ENCODE measurements at places on chromosomes 7 and 10. TPM values are rescaled to one million over a fixed set of nuclear protein-coding genes. Genes with fewer than 3 reads are reported as not detected.

Gene POM121L12
- total RNA-seq, result not detected

- H3K27me3 ChIP-seq, result no peaks in the 10 kb centered on the region
- peaks cover 1% of the 10 kb centered on the region for H3K4me1 ChIP-seq
- no peak for DNase-seq
- no peaks in the 10 kb centered on the region for H3K36me3 ChIP-seq
- H3K4me3 ChIP-seq, result no peak overlapping the region
Observed at GRCh38 chr10:107657851-107658250, 493.3 kb upstream of the SORCS1 start.

- no peaks in the 10 kb centered on the region for H3K27me3 ChIP-seq
- H3K36me3 ChIP-seq, result peaks cover 39% of the 10 kb centered on the region
- peaks cover 30% of the 10 kb centered on the region for H3K4me1 ChIP-seq
- no peak for DNase-seq
- H3K27ac ChIP-seq, result no peak overlapping the region
- no peak overlapping the region for H3K4me3 ChIP-seq
Observed at GRCh38 chr7:48101968-48102367, 12.9 kb downstream of the UPP1 start.

DNA sequence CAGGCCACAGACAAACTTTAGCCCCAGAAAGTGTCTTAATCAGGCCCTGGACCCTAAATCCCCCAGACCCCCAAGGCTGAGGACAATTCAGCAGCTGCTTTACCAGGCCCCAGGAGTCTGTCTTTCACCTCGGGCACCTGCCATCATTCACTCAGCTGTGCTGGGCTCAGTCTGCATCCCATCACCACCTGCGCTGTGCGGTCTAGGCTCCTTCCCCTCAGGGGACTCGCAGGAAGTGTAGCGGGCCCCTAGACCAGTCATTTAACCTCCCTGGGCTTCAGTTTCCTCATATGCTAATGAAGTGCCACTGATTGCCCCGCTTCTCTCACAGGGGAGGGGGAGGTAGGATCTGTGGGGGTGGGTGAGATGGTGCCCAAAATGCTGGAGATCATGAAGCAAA is 76.4 kb upstream of the ZMIZ1 start:
- H3K4me3 ChIP-seq, result peak overlapping the region; percentile 19
- peak; percentile 44 for DNase-seq
- H3K36me3 ChIP-seq, result no peaks in the 10 kb centered on the region
- H3K27ac ChIP-seq, result peak overlapping the region; percentile 63
- H3K27me3 ChIP-seq, result no peaks in the 10 kb centered on the region
- peaks cover 4% of the 10 kb centered on the region for H3K4me1 ChIP-seq

Gene ITPRID1
- total RNA-seq, result not detected

DNA sequence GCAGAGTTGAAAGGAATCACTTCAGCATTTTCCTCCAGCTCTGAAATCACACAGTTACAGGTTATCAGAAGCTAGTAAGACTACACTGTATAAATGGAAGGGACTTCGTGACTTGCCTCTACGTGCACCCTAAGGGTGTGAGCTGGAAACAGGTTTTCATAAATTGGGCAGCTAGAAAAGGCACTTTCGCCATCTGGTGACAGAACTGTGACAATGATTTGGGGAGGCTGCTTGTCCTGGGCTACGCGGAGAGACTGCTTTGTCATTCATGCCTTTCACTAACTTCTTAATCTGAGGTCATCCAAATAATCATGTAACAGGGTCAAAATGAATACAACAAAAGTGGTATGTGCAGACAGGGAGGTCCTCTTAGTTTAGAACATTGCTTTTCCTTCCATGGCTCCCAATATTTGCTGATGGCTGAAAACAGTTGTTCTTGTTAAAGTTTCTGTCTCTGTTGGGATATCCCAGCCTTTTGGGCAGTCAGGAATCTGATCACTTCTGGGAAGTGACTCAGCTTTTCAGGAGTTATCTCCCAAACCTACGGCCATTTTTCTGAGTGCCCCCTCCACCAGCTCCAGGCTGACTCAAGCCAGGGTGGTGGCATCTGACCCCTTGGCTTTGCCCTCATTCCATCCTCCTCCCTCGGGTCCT is 17.8 kb downstream of the VWC2 start:
- no peak overlapping the region for H3K4me3 ChIP-seq
- DNase-seq, result no peak
- H3K36me3 ChIP-seq, result no peaks in the 10 kb centered on the region
- peaks cover 2% of the 10 kb centered on the region for H3K27me3 ChIP-seq

DNA sequence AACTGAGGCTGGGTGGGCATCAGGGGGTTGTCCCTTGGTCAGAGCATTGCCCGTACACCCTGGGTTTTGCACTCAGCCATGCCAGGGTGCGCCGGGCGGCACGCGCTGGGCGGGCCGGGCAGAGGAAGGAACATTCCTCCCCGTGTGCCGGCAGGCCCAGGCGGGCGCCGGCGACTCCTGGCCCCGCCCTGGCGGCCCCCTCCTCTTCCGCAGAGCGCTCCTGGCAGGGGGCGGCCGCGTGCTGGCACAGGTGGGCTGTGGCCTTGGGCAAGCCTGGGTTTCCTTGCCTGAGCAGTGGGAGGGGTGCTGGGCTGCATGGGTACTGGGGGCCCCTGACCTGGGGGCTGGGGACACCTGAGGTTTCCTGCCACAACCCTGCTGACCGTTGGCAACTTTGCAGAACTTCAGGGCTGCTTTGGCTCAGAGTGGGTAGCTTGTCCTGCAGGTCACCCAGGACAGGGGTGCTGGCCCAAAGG is 3.9 kb downstream of the LFNG start:
- DNase-seq, result no peak
- no peaks in the 10 kb centered on the region for H3K27me3 ChIP-seq
- peaks cover 25% of the 10 kb centered on the region for H3K36me3 ChIP-seq
- H3K27ac ChIP-seq, result peak overlapping the region; percentile 94
- peaks cover 22% of the 10 kb centered on the region for H3K4me1 ChIP-seq

Gene ZNF277
- 21.6 TPM for total RNA-seq

Gene PNLIPRP1
- not detected for total RNA-seq

- H3K27me3 ChIP-seq, result peaks cover 3% of the 10 kb centered on the region
- DNase-seq, result peak; percentile 81
- H3K4me1 ChIP-seq, result peaks cover 16% of the 10 kb centered on the region
- H3K36me3 ChIP-seq, result peaks cover 1% of the 10 kb centered on the region
- peak overlapping the region; percentile 37 for H3K4me3 ChIP-seq
Observed at GRCh38 chr7:73734619-73735527, 3.7 kb downstream of the ABHD11 start.

Gene ABCC2
- total RNA-seq, result 2.5 TPM

DNA sequence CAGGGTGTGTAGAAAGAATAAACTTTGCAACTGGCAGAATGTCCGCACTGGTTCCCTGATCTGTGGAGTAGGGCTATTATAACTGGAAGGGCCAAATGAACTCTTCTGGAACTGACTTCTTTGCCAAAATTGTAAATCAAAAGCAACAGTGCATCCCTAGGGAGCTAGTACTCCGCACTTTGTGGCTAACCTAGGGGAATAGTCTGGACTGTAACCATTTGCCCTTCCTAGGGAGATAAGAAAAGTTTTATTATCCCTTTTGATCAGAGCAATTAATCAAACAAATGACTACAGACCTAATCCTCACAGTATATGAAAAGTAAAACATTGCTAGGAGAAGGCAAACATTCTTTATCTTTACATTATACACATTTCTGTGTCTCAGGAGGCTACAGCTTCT is 45.5 kb upstream of the STEAP1B start:
- no peaks in the 10 kb centered on the region for H3K36me3 ChIP-seq
- no peak overlapping the region for H3K27ac ChIP-seq
- peaks cover 11% of the 10 kb centered on the region for H3K4me1 ChIP-seq

GRCh38 chr10:109698882-109699664 is 224.2 kb downstream of the XPNPEP1 start:
- H3K27me3 ChIP-seq, result no peaks in the 10 kb centered on the region
- H3K27ac ChIP-seq, result no peak overlapping the region
- no peaks in the 10 kb centered on the region for H3K36me3 ChIP-seq
- H3K4me3 ChIP-seq, result no peak overlapping the region
- H3K4me1 ChIP-seq, result no peaks in the 10 kb centered on the region

DNA sequence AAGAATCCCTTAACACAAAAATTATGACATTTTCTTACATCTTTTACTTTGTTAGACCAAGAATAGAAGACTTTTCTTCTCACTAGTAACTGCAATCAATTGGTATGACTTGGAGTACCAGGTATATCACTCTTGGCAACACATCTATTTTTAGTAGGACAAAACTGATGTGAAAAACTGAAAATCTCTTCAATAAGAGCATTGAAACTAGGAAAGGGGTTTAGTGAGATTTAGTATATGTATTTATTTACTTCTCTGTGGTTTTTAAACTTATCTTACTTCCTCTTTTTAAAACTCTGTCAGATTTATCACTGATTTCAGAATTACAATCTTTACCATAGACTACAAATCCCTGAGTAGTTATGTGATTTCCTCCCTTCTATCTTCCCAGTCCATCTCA is 366.2 kb downstream of the PCDH15 start:
- H3K27me3 ChIP-seq, result no peaks in the 10 kb centered on the region
- no peak for DNase-seq
- H3K4me1 ChIP-seq, result no peaks in the 10 kb centered on the region
- no peak overlapping the region for H3K27ac ChIP-seq

Gene MSMB
- not detected for total RNA-seq

- H3K27me3 ChIP-seq, result peaks cover 28% of the 10 kb centered on the region
- H3K4me1 ChIP-seq, result peaks cover 7% of the 10 kb centered on the region
- no peaks in the 10 kb centered on the region for H3K36me3 ChIP-seq
- DNase-seq, result no peak
- no peak overlapping the region for H3K27ac ChIP-seq
- no peak overlapping the region for H3K4me3 ChIP-seq
Observed at GRCh38 chr7:116601426-116601825, 70.6 kb upstream of the MET start.

Gene FAM20C
- total RNA-seq, result 2.6 TPM

DNA sequence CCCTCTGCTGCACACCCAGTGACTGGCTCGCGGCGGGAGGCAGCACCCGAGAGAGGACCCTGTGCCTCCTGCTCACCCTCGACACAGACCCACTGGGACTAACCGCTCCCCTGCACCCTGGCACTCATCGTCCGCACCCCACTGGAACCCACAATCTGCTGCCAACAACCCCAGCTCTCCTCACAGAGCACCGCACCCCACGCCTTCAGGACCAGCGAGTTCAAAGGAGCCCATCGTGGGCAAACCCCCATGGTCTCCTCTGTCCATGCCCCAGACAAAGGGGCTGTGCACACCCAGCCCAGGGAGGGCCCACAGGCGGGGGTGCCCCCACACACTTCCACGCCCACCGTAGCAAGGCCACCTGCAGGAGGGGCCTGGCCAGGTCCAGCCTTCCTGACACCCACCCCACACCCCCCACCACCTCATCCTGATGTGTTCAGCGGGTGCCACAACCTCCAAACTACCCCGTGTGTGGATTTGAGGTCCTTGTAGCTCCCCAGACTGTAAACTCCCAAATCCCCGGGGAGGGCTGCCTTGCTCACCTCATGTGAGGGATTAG is 14.0 kb downstream of the RASGEF1A start:
- no peak overlapping the region for H3K4me3 ChIP-seq
- H3K27ac ChIP-seq, result no peak overlapping the region
- no peaks in the 10 kb centered on the region for H3K36me3 ChIP-seq
- no peak for DNase-seq
- peaks cover 4% of the 10 kb centered on the region for H3K27me3 ChIP-seq
- H3K4me1 ChIP-seq, result peaks cover 10% of the 10 kb centered on the region

Gene CARD11
- 140 TPM for total RNA-seq

DNA sequence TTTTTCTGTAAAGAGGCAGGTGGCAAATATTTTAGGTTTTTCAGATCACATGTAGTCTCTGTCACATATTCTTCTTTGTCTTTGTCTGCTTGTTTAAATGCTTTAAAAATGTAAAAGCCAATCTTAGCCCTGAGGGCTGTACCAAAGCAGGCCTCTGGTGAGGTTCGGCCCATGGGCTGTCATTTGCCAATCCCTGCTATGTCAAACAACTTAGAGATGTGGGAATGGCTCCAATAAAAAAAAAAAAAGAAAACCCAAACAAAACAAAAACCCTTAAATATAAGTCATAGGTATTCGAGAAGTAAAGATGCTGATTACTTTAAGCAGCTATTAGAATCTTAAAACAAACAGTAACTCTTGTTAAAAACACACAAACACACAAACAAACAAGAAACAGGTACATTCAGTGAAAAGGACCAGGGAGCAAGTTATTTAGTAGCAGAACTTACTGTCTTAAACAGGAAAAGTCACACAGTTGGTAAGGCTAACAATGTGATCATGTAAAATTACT is 61.4 kb upstream of the NAMPT start:
- DNase-seq, result no peak
- H3K36me3 ChIP-seq, result peaks cover 30% of the 10 kb centered on the region
- no peak overlapping the region for H3K4me3 ChIP-seq
- peaks cover 30% of the 10 kb centered on the region for H3K4me1 ChIP-seq

DNA sequence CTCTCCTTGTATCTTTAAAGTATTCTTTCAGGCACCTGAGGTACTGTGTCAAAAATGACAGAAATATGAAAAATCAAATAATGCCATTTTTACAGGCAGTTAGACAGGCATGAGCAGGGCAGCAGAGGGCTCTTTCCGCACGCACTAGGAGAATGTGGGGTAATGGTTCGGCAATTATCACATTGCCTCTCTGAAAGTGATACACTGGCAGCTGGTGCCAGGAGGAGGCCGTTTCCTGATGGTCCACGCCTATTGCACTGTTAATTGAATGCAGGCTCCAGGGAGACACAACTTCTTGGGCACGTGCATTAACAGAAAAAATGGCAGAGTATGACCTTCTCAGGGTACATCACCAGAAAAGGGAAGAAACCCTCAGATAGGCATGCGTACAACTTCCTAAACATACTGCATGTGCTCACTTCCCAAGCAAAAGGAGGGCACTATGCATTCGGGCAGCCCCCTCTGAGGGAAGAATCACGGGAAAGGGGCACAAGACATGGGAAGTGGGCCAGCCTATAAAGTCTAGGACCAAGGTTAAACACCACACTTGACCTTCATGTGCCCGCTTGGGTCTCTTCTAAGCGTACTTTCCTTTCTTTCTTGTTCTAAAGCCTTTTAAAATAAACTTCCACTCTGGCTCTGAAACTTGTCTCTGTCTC is 161.7 kb downstream of the TNS3 start:
- no peaks in the 10 kb centered on the region for H3K4me1 ChIP-seq
- no peak overlapping the region for H3K27ac ChIP-seq
